Activated T-cell treated with anti-CD3 and anti-CD28 coated beads for 24 hours (primary cell): ENCODE measurements at places on chromosomes 11 and 22.

GRCh38 chr11:61290905-61291690, 4.0 kb downstream of the VWCE start:
- no peak for DNase-seq

DNA sequence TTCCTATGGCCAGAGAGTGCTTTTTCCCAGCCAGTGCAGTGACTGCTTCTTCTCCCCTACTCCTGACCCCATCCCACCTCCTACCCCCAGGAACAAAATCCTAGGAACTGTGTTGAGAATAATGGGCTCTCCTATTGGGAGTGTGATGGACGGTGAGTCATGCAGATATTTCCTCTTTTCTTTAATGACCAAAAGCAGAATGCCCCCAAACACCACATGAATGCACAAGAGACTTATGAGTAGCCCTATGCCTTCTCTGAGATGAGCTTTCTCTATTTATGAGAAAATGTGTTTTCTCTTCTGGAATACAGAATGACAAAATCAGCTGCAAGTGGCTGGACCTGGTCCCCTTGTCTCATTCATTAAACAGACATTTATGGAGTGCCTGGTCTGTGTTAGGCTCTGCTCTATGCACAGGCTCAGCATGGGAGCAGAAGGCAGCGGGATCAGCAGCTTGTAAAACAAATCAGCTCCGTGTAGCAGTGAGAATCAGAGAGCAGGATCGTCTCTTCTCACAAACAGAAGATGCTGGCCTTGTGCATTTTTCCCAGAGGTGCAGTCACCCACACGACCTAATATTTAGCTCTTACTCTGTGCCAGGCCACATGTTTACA, 47.5 kb upstream of the GALNT18 start:
- no peak for DNase-seq

GRCh38 chr11:59173080-59173963, 1.4 kb downstream of the DTX4 start:
- DNase-seq, result no peak

GRCh38 chr11:27281740-27282590, 81.0 kb downstream of the CCDC34 start:
- DNase-seq, result no peak

GRCh38 chr11:104997288-104997687, 25.7 kb downstream of the CASP5 start:
- no peak for DNase-seq

GRCh38 chr22:18096823-18097222, 13.8 kb upstream of the TUBA8 start:
- DNase-seq, result no peak
